ENCODE measurements at places on chromosomes 16 and 17.

- DNase-seq: no peak
These were observed 10.7 kb upstream of the DUSP14 start for GRCh38 chr17:37479025-37479424.

- DNase-seq: no peak
These were observed 121.2 kb downstream of the HAPSTR1 start for GRCh38 chr16:9212621-9213020.

DNA sequence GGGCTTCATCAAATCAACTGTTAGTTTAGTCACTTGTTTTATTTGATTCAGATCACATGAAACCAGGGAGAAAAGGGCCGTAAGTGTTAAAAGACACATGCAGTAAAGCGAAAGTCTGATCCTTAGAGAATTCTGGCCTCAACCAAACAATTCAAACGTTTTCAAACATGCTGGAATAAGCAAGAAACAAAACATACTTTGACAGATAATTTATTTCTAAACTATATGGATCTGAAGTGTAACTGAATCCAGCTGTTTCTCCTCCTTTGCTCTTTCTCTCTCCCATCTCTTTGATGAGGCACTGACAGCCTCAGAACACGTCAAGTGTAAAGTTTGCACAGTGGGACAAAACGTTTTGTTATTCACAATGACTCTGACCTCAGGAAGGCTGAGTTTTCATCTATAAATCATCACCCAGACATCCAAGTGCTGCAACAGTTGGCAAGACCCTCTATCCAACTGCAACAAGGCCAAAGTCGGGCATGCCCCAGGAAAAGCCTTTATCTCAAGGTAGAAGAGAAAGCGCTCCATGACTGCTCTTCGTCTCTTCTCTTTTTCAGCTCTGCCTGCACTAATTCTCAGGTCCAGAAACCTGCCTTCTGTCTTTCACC, 267.1 kb upstream of the MYOCD start:
- DNase-seq: no peak

DNA sequence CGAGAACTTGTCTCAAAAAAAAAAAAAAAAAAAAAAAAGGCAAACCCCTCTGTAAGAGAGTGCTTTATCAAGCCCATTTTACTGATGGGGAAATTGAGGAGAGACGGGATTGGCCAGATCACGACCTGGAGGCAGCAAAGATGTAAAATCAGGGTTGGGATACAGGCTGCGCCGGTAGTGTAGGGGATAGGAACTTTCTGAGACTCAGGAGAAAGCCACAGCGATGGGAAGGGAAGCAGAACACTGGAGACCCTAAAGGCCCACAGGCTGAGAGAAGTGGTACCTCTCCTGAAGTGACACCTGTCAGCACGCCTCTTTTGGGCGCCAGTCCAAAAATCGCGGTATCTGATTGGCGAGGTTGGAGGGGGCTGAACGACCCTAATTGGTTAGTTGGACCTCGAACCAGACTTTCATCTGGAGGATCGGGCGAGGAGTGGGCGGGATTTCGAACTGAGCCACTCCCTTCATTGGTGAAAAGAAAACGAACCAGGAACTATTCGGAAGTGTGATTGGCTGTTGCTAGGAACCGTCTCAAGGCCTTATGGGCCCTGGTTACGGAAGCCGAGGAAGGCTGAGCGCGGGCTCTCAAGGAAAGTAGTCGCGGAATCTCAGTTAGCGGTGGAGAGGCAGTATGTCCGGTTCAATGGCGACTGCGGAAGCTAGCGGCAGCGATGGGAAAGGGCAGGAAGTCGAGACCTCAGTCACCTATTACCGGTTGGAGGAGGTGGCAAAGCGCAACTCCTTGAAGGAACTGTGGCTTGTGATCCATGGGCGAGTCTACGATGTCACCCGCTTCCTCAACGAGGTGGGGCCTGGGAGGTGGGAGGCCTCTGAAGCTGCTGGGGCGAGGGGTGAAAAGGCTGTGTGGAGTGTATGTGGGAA, at the start of gene CYB5B:
TSS of gene CYB5B (plus strand) at position 567 of the 882 bp plus-strand sequence. CDS start at position 632, 65 bp downstream.
- DNase-seq: peak; percentile 91

- DNase-seq: no peak
These were observed 1.6 kb upstream of the PPP1R9B start for GRCh38 chr17:50151937-50152547.

DNA sequence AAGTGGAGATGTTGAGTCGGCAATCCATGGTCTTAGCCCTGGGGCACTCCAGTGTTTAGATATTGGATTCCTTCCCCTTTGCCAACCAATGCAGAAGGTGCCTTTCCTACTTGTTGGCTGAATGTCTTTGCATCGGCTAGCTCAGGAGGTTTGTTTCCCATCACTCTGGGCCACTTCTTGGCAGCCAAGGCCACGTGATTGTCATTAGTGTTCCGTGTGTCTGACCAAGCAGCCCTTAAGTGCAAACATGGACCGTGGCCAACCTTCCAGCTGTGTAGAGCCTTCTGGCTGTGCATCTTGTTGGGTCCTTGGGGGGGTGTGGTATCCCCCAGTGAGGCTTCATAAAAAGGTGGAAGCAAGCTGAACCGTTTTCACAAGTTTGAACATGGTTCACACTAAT, 66.0 kb downstream of the GNAO1 start:
- DNase-seq: no peak

- DNase-seq: no peak
These were observed 439 bp upstream of the TMEM231 start for GRCh38 chr16:75556431-75556950.

DNA sequence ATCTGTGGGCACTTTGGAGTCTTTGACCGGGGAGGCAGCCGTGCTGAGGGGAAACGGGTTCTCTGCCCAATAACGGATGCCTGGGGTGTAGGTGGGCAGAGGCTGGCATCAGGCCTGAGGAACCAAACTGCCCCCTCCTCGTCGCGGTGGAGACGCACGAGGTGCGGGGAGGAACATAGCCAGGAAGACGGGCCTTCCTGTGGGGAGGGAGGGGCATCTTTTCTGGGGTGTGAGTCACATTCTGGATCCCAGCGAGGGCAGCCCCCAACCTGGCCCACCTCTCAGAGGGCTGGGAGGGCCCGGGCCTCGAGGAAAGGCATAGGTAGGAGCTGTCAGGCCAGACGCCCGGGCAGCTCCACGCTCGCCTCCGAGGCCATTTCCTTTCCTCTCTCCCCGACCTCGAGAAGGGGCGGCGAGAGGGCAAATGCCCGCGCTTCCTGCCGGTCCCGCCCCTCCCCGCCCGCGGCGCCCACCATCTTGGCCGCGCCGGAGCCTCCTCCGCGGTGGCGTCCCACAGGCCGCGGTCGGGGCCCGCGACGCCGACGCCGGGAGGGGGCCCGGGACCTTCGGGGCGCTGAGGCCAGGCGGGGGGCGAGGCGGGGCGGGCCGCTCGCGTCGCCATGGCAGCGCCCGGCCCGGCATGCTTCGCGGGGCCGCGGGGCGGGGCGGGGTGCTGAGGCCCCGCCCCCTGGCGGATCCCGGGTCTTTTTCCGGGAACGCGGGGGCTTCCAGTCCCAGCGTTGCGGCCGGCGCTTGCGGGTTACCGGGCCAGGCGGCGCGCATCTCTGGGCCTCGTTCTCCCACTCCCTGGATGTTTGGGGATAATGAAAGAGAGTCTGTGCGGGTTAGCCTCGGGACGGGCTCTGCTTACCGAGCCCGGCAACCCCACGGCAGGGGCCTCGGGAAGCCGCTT, 13.2 kb downstream of the RAI1 start:
- peak; percentile 53 for DNase-seq

DNA sequence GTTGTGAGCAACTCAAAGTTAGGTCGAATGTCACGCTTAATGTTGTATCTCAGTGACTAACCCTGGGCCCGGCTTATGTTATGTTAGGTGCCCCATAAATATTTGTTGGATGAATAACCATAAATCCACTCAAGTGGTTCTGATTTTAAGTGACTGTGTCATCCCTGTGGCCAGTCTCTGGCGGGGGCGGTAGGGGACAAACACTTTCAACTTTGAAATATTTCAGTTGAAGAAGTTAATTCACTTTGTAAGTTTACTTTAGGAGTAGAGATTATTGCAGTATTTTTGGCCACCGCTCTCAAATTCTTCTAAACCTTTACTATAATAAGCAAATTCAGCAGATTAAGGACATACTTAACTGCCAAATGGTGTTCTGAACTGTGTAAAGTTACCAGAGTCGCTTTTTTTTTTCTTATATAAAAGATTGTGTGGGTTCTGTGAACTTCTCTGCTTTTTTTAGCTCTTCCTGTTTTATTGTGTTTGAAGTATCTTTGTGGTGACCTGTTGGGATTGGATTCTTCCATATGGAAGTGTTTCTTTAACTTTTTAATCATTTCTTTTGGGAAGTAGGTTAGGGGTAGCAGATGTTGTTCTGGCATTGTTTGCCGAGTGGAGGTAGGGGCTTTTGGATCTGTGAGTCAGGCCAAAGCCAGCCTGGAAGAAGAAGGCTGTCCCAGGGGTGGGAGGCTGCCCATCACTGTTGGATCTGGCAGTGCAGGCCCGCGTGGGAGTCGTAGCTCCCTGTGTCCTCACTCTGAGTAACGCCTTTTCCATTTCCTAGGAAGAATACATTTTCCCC, 61.4 kb upstream of the TBX2 start:
- no peak for DNase-seq

DNA sequence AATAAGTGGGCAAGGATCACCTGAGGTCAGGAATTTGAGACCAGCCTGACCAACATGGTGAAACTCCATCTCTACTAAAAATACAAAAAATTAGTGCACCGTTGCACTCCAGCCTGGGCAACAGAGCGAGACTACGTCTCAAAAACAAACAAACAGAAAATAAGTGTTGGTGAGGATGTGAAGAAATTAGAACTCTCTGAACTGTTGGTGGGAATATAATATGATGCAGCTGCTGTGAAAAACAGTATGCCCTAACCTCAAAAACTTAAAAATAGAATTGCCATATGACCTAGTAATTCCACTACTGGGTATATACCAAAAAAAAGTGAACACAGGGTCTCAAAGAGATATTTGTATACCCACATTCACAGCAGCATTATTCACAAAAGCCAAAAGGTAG, 26.1 kb downstream of the GLG1 start:
- DNase-seq: no peak

DNA sequence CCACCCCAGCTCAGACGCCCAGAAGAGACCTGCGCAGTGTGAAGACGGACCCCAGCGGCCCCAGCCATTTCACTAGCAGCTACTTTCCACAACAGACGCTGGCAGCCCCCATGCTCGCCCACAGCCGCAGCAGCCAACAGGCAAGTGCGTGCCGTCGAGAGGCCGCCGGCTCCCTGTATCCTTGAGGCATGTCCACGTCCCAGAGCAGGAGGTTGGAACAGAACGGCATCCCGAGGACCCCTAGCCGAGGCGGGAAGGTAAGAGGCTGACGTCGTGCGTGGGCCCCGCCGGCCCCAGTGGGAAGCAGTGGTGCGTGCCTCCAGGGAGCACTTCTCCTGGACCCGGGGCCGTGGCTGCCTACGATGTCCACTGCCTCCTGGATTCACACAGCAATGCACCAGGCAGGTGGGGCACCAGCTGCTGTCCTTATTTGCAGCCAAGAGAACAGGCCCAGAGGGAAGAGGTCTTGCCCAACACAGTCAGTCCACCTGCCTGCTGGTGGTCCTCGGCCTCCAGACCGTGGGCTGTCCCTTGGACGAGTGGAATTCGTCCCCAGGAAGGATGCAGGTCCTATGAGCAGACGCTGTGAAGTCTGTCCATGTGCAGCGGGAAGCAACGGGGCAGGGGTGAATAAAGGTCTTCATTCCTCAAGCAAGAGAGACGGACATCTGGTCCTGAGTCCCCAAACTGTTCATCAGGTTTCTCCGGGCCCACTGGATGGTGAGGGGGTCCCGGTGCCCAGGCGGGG, 38.5 kb downstream of the SLC7A5 start:
- peak; percentile 10 for DNase-seq

DNA sequence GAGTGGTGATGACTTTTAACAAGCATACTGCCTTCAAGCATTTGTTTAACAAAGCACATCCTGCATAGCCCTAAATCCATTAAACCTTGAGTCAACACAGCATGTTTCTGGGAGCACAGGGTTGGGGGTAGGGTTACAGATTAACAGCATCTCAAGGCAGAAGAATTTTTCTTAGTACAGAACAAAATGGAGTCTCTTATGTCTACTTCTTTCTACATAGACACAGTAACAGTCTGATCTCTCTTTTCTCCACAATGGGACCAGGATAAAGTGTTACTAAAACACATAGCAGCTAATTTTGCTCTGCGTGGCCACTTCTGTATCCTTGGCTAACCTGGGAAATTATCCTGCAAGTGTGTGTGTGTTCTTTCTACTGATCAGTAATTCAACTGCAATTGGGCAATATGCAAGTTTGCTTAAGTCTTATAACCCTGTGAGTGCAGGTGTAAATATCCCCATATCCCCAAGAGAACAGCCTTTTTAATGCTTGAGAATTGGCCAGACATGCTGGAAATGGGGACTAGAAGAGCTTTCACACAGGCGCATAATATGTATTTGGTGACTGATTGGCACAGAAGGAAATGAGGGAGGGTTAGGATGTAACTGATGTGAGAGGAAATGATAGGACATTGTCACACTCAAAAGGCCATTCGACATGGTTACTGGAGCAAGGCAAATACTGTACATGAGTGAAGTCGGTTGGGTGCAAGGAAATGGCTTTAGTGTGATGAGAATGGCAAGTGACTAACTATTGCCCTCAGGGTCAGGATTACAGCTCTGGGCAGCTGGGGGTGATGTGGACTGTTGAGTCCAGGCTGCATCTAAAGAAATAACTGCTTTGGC, 10.8 kb upstream of the ANKS4B start:
- DNase-seq: no peak

DNA sequence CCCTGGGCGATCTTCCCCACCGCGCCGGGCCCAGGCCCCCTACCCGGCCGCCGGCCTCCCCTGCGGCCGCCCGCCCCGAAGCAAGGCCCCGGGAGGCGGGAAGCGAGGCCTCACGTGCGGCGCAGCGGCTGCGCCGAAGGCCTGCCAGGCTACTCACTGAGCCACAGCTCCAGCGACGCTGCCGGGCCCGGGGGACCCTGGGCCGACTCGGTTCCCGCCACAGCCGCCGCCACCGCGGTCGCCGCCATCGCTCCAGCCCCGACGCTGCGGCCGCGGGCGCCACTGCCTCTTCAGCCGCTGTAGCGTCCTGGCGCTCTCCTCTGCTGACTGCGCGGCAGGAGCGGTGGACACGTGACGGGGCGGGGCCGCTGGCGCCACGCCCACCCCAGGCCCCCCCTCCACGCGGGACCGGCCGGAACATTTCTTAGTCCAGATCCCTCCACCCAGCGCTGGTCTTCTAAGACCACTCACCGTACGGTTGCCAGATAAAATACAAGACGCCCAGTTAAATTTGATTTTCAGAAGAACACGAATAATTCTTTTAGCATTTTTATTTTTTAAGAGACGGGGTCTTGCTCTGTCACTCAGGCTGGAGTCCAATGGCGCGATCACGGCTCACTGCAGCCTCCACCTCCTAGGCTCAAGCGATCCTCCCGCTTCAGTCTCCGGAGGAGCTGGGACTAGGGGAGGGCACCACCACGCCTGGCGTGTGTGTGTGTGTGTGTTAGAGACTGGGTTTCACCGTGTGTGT, at the start of gene GGA2:
TSS of gene GGA2 (minus strand) at position 331 of the 751 bp plus-strand sequence. CDS start at position 248, 83 bp downstream.
- DNase-seq: peak; percentile 71

DNA sequence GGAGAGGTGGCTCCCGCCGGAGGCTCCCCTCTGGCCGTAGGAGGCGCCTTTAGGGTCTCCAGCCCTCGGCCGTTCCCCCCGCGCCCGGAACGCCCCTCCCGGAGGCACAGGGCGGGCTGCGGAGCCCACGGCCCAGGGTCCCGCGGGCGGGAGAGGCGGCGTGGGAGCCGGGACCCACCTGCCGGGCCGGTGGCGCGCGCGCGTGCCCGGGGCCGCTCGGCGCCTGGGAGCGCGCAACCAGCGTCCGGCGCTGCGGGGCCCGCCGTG, at the start of gene MIF4GD:
TSS of gene MIF4GD (minus strand) at position 266 of the 267 bp plus-strand sequence. CDS start 1,036 bp downstream, outside the sequence.
- DNase-seq: no peak

GRCh38 chr17:21157586-21158370, 31.0 kb downstream of the DHRS7B start:
- no peak for DNase-seq

Data from activated T-cell treated with anti-CD3 and anti-CD28 coated beads for 4 hours (primary cell).